ENCODE measurements at places on chromosomes 2 and 18. TPM values are rescaled to one million over a fixed set of nuclear protein-coding genes. Genes with fewer than 3 reads are reported as not detected.

The SRD5A2 gene
- 7.0 TPM for total RNA-seq

GRCh38 chr2:48759682-48760081 lies 4.2 kb upstream of the LHCGR start:
- DNase-seq = no peak

GRCh38 chr18:54606835-54607212 lies 15.8 kb downstream of the DYNAP start:
- no peak for DNase-seq

The IL1RL1 gene
- total RNA-seq = 2.2 TPM

The LYG1 gene
- 0.56 TPM for total RNA-seq

The SMCHD1 gene
- 43.8 TPM for total RNA-seq

DNA sequence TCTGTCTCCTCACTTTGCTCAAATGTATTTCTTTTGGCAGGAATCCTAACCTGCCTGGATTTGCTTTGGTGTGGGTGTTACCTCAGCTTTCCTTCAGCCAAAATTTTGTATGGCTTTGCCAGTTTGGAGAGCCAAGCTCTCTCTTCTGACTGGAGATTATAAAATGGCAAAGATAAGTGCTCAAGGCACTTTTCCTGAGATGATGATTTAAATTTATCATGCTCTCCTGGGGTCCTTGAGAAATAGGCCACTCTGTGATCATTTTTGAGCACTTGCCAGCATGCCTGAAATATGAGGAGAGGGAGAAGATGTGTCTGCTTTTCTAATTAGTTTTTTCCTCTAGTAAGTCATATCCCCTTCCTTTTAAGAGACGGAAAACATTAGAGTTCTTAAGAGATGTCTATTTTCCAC lies 683.0 kb downstream of the SLC4A3 start:
- DNase-seq = no peak

GRCh38 chr2:164881524-164881923 lies 39.9 kb upstream of the COBLL1 start:
- DNase-seq = no peak

The C18orf54 gene
- 2.5 TPM for total RNA-seq

The MYOM1 gene
- 2.6 TPM for total RNA-seq

- no peak for DNase-seq
Measured at GRCh38 chr2:45780541-45781463, 129.3 kb downstream of the PRKCE start.

DNA sequence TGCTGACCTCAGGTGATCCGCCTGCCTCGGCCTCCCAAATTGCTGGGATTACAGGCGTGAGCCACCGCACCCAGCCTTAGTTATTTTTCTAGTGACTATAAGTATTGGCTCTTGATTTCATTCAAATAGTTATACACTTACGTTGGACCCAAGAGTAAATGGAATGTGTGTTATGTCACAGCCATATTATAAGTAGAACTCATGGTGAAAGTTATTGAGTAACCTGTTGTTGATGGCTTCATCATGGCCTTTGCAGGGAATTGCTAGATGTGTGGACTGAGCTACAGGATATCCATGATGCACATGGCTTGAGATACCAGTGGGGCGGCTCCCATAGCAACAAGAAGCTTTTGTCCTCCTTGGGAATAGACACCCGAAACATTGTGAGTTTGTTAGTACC lies 44.7 kb downstream of the AFTPH start:
- no peak for DNase-seq

DNA sequence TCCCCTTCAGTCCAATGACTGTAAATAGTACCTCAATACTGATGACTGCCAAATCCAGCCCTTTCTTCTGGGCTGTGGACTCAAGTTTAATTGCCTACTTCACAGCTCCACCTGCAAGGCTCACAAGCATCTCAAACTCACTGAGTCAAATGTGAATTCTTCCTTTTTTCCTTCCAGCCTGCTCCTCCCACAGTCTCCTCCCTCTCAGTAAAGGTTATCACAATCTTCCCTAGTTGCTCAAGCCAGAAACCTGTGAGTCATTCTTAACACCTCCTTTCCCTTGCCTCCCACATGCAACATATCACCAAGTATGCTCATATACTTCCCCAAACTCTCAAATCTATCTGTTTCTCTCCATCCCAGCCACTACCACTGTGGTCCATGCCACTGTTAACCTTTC lies 3.7 kb upstream of the MFSD6 start:
- no peak for DNase-seq

DNA sequence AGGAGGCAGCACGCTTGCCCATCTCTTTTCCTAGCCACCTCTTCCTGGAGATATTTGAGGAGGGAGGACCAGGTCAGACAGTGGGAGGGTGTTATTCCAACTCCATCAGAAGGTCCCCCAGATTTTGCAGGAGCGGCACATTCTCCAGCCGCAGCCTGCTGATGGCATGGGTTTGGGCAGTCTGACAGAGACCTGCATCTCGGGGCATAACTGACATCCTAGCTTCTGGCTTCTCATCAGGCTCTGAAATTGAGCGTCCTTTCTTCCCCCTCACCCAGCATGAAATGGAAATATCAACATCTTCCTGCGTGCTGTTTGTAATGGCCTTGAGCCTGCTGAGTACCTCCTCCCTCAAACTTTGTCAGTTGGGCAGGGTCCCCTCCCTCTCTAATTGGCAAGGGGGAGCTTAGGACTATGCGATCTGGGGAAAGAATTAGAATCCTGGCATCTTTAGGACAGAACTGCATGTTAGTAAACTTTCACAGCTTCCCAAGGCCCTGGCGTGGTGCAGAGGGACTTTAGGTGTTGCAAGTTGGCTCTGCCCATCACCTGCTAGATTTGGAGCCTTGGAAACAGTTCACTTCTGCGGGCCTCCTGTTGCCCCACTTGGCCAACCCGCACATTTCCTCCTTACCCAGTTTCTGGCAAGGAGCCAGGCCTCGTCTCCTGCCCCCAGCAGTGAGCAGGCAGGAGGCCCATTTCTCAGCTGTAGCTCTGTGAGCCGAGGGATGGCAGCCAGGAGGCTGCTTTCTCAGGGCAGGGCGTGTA lies 2.2 kb downstream of the ITM2C start:
- peak; percentile 55 for DNase-seq

- DNase-seq = no peak
Measured at GRCh38 chr2:210544831-210545230, 11.6 kb upstream of the CPS1 start.

DNA sequence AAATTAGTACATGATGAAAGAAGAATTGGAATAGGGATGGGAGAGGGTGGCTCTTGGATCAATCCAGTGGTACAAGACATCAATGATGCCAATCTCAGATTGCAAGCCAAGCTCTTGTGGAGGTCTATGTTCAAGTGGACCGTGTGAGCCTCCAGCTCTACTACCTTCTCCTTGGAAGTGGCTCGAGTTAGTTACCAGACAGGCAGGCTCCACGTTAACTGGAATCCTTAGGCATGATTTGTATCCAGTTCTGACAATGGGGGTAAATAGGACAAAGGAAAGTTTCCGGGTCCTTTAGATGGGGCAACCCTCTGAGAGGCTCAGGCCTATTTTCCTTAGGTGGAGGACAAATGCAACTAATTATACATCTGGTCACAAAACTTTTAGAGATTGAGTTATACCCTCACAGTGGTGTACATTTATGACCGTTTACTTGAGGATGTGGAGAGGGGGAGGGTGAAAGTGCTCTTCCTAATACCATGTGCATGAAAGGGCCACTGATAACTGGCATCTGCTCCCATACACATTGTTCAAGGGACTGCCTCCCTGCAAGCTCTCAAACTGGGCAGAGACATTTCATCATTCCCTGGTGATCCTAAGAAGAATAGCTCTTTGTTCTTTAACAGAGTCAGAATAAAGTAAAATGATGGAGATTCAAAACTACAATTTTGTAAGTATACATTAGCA lies 180.2 kb downstream of the SOCS6 start:
- DNase-seq = no peak

GRCh38 chr2:67579216-67579615 lies 182.1 kb downstream of the ETAA1 start:
- DNase-seq = no peak

DNA sequence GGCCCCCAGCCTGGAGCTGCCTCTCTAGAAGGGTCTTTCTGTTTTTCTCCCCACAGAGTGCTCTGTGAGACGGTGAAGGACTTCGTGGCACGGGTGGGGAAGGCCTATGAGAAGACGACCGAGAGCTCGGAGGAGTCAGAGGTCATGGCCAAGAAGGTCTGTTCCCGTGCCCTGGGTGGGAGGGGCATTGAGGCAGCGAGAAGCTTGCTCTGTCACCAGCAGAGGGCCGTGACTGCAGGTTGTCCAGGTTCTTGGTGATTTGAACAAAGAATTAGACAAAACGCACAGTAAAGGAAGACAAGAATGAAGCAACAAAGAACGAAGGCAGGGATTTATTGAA lies 93.9 kb downstream of the DGKD start:
- DNase-seq = no peak

- DNase-seq = no peak
Measured at GRCh38 chr2:54161660-54162424, 46.4 kb downstream of the ACYP2 start.

The DSEL gene
- 6.9 TPM for total RNA-seq

DNA sequence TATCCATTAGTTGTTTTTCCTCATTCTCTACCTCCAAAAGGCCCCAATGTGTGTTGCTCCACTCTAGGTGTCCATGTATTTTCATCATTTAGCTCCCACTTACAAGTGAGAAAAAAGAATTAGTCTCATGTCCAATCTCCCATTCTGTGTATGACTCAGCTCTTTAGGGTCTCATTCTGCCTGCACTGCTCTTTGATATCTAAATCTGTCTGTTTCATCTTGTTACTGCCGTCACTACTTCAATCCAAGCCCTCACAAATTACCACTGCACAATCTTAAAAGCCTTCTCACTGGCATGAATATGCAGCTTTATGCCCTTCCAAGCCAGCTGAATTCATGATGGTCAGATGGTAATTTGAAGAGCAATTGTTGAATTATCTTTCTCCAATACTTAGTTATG lies 480.5 kb downstream of the TRIB2 start:
- no peak for DNase-seq

GRCh38 chr2:65557616-65558573 lies 125.5 kb upstream of the SPRED2 start:
- DNase-seq = no peak

- no peak for DNase-seq
Measured at GRCh38 chr2:232886176-232886575, 16.1 kb downstream of the SNORC start.

DNA sequence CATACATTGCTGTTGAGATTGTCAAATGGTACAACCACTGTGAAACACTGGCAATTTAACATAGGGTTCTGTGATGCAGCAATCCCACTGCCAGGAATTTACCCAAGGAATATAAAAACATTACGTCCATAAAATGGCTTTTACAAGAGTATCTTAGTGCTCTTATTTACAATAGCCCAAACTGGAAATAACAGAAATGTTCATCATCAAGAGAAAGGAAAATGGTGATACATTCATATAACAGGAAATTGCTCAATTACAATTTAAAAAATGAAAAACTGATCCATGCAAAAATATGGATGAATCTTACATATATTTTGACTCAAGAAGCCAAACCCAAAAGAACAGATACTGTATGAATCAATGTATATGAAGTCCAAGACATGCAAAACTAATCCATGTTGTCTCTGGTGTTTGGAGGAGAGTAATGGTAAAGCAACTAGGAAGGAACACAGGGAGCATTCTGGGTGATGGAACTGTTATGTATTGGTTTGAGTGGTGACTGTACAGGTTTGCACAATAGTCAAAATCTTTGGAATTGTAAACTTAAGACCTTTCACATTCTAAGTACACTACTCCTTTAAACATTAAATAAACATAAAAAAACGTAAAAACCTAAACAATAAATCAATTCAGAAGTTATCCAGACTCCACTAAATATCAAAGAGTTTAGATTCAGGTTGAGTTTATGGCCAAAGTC lies 104.8 kb upstream of the WDR75 start:
- no peak for DNase-seq

DNA sequence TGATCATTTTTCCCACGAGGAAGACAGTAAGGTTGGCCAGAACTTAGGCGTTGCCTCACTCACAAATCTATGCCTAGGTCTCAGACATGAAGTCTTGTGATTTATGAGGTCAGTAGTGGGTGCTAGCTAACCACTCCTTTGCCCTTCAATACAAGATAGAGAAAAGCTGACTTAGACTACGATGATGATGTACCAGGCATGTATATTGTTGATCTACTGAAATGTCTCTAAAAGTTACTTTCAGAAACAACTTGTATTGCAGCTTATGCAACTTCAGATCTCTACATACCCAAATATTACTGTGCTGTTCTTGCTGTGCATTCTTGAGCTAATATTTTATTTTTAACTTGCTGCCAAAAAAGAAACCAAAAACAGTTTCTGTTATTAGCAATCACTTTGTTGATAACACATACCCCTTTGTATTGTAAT lies 30.6 kb downstream of the MAPRE2 start:
- no peak for DNase-seq

GRCh38 chr2:42566837-42567321 lies 1.6 kb upstream of the MTA3 start:
- DNase-seq = no peak

The POTEI gene
- not detected for total RNA-seq

- no peak for DNase-seq
Measured at GRCh38 chr2:73614105-73614504, 28.1 kb downstream of the NAT8 start.

The FLACC1 gene
- 4.4 TPM for total RNA-seq

DNA sequence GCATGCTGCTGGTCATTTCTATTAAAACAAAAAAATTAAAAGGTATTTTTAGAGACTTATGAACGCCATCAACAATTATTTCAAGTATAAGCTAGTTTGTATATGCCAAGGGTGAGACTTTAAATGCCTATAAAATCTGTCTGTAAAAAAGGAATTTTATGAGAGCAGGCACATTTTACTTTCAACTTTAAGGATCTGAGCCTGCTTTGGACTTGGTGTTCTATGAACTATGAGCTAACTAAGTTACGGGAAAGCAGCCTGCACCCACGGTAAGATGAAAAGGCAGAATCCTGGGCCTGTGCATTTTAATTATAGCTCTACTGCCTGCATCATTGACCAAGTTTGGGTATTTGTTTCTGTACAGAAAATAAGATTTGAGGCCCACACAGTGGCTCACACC lies 95.4 kb downstream of the PLEKHM3 start:
- no peak for DNase-seq

The ZNF236 gene
- total RNA-seq = 25.8 TPM

GRCh38 chr2:38214209-38214717 lies 138.3 kb upstream of the CYP1B1 start:
- DNase-seq = no peak

The ITGA4 gene
- 2.1 TPM for total RNA-seq

DNA sequence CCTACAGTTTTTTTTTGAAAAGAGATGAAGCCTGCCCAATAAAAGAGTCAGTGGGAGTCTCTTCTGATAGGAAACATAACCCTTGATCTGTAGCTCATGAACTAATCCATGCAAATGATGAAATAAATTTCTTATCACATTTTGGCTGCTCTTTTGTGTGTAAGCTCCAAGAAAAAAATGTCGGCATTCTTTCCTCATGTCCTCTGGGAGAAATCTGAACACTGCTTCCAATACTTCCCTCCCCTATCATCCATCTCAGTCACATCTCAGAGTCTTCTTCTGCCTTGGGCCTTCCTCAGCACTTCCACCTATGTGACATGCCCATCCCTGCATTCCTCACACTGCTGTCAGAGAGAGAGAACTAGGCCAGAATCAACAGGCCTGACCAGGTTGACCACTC lies 395.7 kb upstream of the ST6GAL2 start:
- DNase-seq = no peak

The CFAP221 gene
- total RNA-seq = 2.8 TPM

The RTP5 gene
- total RNA-seq = 0.10 TPM
